Muscle of back (tissue), 13 donors: ENCODE measurements at places on chromosomes 12 and 14. TPM values are rescaled to one million over a fixed set of nuclear protein-coding genes. Genes with fewer than 3 reads are reported as not detected.

The POTEG gene
- not detected for polyA plus RNA-seq

GRCh38 chr12:51729331-51729730, 119.2 kb downstream of the FIGNL2 start:
- DNase-seq: no peak

DNA sequence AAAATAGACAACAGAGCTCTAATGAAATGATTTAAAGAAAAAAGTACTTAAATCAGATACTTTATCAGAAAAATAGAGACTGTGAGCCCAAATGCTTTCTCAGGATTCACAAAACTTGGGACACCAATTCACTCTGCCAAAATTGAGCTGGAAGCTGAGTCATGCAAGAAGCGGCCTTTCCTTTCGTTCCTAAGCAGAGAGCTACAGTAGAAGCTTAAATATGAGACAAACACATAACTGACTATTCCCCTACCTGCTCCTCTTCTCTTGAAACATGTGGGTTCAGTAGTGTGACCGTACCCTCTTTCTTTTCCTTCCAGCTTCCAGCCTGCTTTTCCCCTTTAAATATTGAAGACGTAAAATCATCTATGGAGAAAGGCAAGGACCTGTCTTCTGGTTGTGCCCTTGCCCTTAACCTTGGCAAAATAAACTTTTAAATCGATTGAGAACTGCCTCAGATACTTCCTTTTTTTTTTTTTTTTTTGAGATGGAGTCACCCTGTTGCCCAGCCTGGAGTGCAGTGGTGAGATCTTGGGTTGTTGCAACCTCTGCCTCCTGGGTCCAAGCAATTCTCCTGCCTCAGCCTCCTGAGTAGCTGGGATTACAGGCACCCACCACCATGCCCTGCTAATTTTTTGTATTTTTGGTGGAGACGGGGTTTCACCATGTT, 4.4 kb upstream of the SDS start:
- DNase-seq: no peak

- DNase-seq: no peak
Observed at GRCh38 chr14:65033181-65033580, 46.5 kb downstream of the FNTB start.

DNA sequence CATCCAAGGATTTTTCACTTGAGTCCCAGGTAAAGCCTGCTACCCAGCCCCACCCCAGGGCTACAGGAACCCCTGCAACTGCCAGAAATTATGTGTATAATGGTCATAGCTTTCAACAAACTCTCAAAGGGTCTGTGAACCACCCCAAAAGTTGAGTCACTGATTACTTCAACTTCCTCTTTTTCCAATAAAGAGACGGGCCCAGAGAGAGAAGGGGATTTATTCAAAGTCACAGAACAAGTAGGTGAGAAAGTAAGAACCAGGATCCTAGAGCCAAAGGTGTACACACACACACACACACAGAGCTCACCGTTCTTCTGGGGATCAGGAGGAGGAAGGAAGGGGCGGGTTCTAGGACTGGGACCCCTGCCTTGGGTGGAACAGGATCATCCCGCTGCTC, 4.8 kb upstream of the ITPK1 start:
- no peak for DNase-seq

- no peak for DNase-seq
Observed at GRCh38 chr12:2354151-2354991, 301.6 kb downstream of the CACNA1C start.

DNA sequence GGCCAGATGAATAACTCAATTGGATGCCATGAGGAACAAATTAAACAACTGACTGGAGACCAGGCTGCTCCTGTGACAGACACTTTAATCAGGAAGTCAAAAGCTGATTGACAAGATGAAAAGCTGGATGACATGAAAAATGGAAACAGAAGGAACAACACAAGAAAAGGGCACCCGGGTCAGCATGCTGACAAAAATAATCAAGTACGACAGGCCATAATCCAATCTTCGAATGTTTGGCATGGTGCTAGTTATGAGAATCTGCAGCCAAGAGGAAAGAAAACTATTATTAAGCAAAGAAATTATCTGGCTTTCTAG, 544.7 kb downstream of the ETNK1 start:
- DNase-seq: no peak

DNA sequence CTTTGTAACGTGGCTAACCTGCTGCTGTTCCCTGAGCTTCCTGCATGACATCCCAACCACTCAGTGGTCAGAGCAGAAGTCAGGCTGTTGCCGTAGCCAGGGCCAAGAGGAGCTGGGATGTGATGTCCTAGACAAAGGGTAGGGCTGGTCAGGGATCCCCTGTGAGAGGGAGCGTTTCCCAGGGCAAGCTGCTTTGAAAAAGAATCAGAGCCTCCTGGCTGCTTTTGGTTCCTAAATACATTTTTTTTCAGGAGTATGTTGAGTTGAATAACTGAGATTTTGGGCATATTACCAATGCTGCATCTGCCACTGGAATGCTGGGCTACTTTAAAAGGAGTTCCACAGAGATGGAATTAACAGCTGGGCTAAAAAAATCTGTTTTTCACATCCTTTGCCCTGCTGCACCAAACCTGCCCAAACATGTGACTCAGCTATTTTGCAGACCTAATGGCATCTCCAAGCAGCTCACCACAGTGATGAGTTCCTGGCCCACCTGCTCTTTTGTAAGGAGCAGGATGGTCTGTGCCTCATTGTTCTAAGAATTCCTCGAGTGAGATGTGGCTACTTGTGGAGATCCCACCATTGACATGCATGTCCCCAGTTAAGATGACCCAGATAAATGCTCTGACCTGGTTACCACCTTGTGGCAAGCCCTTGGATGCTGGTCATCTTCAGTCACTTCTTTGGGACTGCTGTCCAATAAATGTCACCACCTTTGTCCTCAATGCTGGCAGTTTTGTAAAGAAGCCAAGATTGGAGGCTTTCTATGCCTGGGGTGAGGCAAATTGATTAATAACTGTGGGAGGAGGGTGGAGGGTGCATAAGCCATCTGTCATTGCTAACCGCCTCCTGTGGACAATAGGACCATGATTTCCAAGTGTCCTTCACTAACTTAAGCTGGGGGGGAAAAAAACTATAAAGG, 24.1 kb downstream of the ANKRD13A start:
- DNase-seq: no peak

The AMN gene
- 0.68 TPM for polyA plus RNA-seq

The NXPH4 gene
- polyA plus RNA-seq: 4.9 TPM

GRCh38 chr12:65205886-65206285, 36.5 kb downstream of the LEMD3 start:
- DNase-seq: no peak

The SPX gene
- polyA plus RNA-seq: 20.8 TPM

GRCh38 chr12:123519141-123520001, 14.1 kb downstream of the RILPL1 start:
- no peak for DNase-seq

- DNase-seq: no peak
Observed at GRCh38 chr12:119713551-119714031, 45.7 kb downstream of the PRKAB1 start.

DNA sequence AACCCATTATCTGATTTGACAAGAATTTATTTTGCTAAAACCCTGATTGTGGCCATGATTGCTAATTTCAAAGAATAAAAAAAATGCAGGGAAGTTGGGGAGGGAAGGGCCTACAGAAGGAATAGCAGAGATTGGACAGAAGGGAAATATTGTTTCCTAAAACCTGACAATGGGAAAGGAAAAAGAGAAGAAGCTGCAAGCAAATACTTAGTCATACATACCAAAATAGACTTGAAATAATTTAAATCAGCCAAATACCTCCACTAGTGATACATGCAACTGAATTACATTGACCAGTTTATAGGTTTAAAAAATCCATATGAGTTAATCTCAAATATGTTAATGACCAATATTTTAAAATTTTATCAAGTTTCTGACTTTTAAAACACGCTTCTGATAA, 75.1 kb downstream of the PELI2 start:
- no peak for DNase-seq

The ADGRD1 gene
- polyA plus RNA-seq: 11.9 TPM

The SERPINA6 gene
- not detected for polyA plus RNA-seq

GRCh38 chr12:100279607-100280244, 12.7 kb downstream of the SCYL2 start:
- DNase-seq: no peak

GRCh38 chr12:62787611-62788010, 147.3 kb downstream of the PPM1H start:
- no peak for DNase-seq

The PPP4R3A gene
- polyA plus RNA-seq: 72.9 TPM

GRCh38 chr12:54749191-54749818, 101.1 kb upstream of the DCD start:
- peak; percentile 51 for DNase-seq

The PRH1 gene
- 5.2 TPM for polyA plus RNA-seq

The FLRT2 gene
- polyA plus RNA-seq: 93.5 TPM

DNA sequence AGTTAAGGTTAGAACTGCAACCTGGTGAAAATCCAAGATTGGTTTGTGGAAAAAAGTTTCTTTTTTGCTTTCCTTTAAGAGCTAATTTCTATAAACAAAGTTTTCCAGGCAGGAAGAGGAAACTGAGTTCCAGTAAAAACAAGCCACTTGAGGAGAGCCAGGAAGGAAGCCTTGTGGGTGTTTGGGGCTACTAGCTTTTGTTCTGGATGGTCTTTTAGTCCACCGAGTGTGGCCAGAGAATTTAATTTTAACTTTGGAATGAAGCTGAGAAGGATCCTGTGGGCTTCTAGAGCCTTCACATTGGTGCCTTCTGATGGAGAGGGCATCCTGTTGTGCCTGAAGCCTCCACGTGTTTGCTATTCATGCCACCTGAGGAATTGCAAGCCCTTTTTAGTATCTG, 327.9 kb downstream of the C12orf75 start:
- no peak for DNase-seq

The TTC9 gene
- polyA plus RNA-seq: 4.7 TPM

DNA sequence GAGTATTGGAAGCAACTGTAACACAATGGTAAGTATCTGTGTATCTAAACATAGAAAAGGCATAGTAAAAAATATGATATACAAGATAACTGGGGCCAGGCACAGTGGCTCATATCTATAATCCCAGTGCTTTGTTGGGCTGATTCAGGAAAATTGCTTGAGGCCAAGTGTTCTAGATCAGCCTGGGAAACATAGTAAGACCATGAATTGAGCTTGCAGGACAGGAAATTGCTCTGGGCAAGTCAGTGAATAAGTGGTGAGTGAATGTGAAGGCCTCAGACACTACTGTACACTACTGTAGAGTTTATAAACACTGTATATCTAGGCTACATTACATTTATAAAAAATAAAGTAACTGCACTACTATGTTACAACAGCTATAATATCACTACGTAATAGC, 75.2 kb downstream of the GPR135 start:
- no peak for DNase-seq

- no peak for DNase-seq
Observed at GRCh38 chr14:61179061-61179690, 102.0 kb downstream of the TMEM30B start.

GRCh38 chr12:12034344-12034743, 36.4 kb upstream of the BCL2L14 start:
- DNase-seq: no peak

The RNASE4 gene
- 1.3 TPM for polyA plus RNA-seq

- DNase-seq: no peak
Observed at GRCh38 chr14:50953502-50953901, 9.2 kb upstream of the PYGL start.

The AQP6 gene
- 0.19 TPM for polyA plus RNA-seq

The ZBTB25 gene
- 11.1 TPM for polyA plus RNA-seq

GRCh38 chr14:98374136-98374535, 897.9 kb downstream of the BCL11B start:
- DNase-seq: no peak
